Activated CD4-positive, alpha-beta T cell treated with anti-CD3 and anti-CD28 coated beads for 1 hour (primary cell): ENCODE measurements at places on chromosomes 7 and 10.

DNA sequence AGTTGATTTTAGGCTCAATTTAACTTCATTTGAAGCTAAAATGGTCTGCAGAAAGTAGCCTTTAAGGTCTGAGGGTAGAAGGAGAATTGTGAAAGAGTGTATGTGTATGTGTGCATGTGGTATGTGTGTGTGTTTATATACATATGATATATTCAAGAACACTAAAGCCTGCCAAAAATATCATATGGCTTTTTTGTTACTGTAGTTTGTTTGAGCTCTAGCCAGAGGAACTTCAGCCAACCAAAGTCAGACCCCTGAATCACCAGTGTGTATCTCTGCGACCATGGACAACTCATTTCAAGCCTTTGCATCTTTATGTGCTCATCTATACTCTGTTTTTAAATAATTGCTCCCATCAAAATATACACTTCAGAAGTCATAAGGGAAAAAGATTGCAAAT, 58.4 kb upstream of the HDAC9 start:
- DNase-seq = no peak

GRCh38 chr10:64486149-64486548, 964.9 kb downstream of the REEP3 start:
- DNase-seq = no peak

DNA sequence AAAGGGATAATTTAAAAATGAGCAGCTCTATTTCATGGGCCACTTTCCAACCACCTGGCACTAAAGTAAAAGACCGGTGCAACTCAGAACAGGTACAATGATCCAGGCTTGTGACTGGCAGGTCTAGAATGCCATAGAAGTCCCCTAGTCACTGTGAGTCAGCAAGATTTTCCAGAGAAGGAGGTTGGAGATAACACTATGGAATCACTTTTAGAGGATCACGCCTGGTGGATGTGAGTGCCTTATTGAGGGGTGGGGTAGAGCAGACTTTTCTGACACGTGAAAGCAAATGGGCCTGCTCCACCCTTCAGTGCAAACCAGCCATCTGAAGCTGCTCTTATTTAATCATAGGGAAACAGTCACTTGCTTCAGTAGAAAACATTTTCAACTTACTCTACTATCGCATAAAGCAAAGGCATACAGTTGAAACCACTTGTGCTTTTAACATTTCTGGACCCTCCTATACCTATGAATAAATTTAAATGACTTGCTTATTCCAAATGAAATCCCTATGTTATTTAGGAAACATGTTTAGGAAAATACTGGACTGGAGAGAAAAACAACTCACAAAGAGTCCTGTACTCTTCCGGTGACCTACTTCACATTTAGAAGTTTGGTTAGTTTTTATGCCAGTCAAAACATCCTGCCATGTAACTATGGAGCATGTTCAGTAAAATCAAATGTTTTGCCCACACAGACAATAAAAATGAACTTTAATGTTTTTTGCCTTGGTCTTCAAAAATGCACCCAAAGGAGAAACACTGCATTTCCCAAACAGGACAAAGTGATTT, 21.5 kb upstream of the AKR1C1 start:
- no peak for DNase-seq

DNA sequence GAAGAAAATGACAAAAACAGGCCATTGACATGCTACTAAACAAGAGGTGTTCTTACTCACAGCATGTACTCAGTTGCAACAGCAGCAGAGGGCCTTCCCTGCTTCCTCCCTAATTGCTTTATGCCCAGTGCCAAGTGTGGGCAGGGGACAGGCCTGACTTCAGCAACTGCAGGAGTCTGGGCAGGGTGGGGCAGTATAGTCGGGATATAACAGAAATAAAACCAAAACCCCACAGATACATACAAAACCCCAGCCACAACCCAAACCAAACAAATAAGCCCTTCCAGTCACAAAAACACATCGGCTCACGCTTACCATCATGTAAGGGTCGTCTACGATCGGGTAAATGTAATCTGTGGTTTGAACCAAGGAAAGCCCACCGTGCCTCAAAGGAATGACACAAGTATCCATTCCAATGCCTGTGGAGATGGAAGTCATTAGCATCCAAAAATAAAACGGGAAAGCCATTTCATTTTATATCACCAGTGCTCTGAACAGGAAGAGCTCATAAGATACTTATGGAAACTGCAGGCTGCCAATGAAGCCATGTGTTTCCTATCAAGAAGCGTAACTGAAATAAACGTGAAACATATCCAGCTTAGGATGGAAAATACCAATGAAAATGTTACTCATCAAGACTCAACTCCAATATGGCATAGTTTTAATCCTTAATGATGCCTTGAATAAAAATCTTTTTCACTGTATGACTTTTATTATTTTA, 9.5 kb downstream of the SEPHS1 start:
- no peak for DNase-seq

DNA sequence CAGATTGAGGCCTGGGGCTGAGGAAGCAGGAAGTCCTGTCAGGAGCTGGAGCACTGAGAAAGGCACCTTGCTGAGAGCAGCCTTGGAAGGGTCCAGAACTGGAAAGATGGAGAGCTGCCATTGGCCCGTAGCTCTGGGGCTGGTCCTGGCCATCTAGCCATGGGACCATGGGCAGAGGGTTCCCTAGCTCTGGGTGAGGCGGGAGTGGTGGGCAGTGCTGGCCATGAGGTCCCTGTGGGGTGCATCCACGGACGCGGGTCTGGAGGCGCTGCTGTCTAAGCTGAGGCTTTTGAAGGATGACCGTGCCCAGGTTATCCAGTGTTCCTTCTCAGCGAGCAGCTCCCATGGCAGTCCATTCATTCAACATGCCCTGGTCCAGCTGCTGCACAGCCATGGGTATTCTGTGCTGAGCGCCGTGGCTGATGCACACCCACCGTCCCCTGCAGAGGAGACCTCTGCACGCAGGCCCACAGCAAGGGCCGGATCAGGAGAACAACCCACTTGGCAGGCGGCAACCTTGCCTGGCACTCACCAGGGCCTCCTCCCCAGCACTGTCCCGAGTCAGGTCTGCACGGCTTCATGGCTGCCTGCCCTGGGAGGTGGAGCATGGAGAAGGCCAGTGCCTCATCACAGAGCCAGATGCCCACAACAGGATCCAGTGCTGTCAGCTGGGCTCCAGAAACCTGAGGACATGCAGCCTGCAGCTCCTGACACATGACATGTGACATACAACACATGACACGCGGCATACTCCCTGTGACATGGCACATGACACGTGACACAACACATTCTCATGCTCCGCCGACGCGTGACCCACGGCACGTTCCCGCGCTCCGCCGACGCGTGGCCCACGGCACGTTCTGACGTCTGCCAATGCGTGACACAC, 121.9 kb downstream of the INPP5A start:
- no peak for DNase-seq

DNA sequence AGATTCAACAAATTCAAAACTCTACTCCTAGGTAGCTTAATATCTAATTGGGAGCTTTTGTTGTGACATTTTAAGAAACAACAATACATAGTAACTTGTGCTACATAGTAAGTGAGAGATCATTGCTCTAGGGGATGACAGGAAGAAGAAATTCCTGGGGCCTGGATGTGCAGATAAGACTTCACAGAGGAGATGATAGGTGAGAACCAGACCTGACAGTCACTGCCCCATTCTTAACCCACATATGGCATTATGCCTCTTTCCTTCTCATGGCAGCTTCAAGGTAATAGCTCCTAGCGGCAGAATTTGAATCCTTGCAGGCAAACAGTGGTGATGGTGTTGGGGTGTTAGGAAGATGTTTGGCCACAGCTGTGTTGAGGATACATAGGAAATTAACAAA, 233.6 kb downstream of the VTI1A start:
- no peak for DNase-seq

DNA sequence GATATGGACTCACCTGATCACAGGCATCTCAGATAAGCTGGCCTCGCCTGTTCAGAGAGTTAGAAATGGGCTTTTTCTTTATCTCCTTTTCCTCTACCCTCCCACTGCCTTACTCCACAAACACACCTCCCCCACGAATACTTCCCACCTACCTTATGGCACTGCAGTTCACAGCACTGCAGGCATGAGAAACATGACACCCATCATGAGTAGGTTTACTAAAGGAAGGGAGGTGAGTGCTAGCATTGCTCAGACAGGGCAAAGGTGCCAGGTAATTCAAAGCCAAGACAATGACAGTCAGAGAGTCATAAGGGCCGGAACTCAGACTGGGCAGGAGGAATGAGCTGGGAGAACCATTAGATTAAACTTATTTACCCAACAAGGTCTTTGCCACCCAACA, 220.6 kb downstream of the FAM107B start:
- DNase-seq = no peak

GRCh38 chr7:8176370-8177081, 85.4 kb downstream of the ICA1 start:
- DNase-seq = peak; percentile 37

DNA sequence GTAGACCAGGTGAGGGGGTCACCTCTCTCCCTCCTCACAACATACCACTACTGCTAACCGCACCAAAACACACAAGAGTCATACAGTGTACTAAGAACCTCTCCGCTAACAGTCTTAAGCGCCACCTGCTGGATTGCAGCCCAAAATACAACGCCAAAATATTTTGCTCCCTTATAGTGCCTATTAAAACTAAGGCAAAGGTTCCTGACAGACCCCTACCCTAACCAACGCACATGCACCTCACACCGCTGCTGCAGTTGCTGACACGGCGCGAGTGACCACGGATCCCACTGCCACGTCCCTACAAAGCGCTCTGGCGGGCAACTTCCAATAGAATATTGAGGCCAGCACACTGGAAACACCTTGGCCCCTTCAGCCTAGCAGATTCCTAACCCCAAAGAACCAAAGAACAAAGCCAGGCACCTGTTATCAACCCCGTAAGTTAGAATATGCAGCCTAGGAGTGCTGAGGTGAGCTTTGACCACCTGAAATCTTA, 563.6 kb upstream of the SEMA3D start:
- no peak for DNase-seq

DNA sequence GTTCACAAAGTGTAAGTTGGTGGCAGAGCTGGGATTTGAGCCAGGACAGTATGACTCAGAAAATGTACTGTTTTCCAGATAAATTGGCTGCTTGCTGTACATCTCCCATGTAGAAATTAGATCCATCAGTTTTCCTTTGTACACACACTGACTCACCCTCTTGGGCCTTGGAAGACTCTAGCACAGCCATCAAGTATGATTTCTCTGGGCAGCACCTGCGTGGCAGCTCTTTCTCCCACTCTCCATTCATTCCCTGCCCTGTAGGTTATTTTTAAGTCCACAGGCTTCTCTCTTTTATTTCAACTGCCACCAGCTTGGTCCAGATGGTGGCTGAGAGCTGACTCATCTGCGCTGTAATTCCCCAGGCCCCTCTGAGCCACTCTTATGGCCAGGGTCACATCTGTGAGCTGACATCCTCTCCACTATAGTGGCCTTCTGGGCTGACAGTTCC, 28.3 kb upstream of the SDK1 start:
- DNase-seq = no peak

DNA sequence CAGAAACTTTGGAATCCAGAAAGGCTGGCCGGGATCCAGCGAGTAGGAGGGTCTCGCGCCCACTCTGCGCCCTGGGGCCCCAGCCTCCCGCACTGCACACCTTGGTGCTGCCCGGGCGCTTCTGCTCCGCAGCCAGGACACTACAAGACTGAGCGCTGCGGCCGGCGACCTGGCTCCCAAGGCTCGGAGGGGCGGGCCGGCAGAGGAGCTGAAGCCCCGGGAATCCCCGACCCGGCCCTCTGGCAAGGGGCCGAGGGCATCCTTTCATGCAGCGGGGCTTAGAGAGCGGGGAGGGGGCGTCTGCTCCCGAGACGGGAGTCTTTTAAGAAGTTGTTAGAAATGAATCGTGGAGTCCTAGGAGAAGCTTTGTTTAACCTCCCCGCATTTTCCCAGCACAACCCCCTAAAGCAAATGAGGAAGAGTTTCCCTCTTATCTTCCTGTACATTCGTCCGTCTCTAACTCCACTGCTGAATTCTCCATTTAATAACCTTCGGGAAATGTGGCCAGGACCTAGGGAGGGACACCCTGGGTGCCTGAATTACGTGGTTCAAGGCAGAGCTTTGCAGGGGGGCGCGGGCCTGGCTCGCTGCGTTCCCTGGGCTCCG, 1.1 kb downstream of the VWC2 start:
- DNase-seq = no peak

DNA sequence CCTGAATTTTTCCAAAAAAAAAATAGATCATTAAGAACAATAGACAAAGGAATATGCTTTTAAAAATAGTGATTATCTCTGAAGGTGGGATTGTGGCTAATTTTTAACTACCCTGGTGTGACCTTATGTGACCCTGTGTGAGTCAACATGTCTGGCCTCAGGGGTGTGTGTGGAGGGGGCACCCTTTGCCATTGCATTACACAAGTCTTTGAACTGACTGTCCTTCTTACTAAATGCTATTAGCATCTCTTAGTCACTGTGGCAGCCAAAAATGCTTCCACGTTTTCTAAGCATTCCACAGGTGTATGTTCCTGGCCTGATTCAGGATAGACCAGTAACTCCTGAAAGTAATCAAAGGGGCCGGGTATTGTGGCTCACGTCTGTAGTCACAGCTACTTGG, 175.4 kb downstream of the MGMT start:
- no peak for DNase-seq

GRCh38 chr7:140235114-140235513, 58.3 kb upstream of the KDM7A start:
- DNase-seq = no peak

DNA sequence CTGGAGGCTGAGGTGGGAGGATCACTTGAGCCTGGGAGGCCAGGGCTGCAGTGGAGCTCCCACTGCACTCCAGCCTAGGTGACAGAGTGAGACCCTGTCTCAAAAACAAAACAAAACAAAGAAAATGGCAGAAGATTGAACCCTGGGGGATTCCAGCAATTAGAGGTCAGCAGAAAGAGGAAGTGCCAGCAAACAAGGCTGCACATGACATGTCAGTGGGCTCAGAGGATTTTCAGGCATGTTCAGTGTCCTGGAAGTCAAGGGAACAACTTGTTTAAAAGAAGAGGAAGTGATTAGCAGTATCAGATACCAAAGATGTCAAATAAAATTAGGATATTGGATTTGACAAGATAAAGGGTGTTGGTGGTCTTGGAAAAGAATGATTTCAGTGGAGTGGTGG, 32.3 kb downstream of the RAB18 start:
- no peak for DNase-seq

DNA sequence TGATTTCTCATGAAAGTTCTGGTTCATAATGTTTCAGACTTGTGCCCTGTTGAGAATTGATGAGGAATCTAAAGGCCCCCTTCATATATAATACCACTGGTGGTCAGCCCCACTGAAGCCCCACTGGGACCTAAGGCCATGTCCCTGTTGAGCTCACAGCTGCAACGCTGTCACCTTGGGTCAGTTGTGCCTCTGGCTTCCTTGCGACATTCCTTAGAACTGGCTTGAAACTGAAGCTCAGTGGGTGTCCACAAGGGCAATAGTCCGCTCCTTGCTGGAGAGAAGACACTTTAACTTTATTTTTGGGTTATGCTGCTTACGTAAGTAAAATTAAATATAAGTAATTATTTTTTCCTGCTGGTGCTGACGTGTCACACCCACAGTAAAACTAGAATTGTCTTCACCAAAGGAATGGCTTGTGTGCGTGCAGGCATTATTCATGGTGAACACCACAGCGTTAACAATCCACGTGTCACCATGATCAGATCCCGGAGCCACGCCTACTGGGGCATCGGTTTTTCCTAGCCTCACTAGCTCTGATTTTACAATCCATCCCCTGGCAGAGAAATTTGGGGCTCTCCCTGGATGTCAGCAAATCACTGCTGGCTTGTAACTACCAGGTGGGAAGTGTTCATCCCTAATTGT, 66.5 kb downstream of the BICC1 start:
- no peak for DNase-seq
